Fibroblast of skin of right biceps (primary cell): ENCODE measurements at places on chromosomes 1 and 21.

GRCh38 chr1:116664366-116664977 is 3.1 kb downstream of the IGSF3 start:
- DNase-seq: no peak

DNA sequence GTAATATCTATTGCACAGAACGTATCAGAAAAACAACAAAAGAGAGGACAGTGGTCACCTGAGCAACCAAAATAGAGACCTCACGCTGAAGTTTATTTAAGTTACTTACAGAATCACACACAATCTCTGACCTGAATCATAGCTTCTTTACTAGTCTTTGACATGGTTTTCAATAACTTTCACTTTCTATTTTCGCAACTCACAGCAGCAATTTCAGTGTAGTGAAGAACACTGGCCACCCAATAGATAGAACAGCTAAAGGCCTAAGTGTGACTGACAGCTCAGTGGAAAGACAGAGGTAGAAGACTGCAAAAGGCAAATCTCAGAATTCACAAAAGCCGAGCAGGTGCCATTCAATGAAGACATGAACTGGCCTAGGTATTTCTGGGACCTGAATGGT is 435.6 kb upstream of the CHRM3 start:
- no peak for DNase-seq

- no peak for DNase-seq
Measured at GRCh38 chr1:3222042-3222692, 153.2 kb downstream of the PRDM16 start.

DNA sequence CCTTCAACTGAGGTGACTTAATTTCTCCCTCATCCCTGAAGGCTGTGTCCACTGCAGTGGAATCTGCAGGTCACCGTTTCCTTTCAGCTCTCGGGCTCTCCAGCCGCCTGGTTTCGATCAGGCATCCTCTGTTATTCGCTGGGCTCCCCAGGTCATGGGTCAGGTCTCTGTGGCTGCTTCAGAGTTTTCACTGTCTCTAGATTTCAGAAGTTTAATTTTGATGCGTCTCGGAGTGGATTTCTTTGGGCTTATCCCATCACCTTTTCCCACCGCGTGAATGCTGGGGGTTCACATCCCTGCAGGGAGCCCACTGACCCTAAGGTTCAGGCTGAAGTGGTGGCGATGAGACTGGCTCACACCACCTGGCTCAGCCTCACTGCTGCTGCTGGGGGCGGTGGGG is 3.3 kb downstream of the ACTRT2 start:
- no peak for DNase-seq

GRCh38 chr1:206117151-206117948 is at the start of gene AVPR1B:
Gene AVPR1B, minus strand, starts transcription at chr1:206117388. Its CDS starts 498 bp downstream, at chr1:206116890.
- peak; percentile 18 for DNase-seq
